ENCODE measurements at places on chromosomes 16 and 17. TPM values are rescaled to one million over a fixed set of nuclear protein-coding genes. Genes with fewer than 3 reads are reported as not detected.

Gene OR1F1
- 0.40 TPM for total RNA-seq

Gene EFNB3
- total RNA-seq: 0.88 TPM

DNA sequence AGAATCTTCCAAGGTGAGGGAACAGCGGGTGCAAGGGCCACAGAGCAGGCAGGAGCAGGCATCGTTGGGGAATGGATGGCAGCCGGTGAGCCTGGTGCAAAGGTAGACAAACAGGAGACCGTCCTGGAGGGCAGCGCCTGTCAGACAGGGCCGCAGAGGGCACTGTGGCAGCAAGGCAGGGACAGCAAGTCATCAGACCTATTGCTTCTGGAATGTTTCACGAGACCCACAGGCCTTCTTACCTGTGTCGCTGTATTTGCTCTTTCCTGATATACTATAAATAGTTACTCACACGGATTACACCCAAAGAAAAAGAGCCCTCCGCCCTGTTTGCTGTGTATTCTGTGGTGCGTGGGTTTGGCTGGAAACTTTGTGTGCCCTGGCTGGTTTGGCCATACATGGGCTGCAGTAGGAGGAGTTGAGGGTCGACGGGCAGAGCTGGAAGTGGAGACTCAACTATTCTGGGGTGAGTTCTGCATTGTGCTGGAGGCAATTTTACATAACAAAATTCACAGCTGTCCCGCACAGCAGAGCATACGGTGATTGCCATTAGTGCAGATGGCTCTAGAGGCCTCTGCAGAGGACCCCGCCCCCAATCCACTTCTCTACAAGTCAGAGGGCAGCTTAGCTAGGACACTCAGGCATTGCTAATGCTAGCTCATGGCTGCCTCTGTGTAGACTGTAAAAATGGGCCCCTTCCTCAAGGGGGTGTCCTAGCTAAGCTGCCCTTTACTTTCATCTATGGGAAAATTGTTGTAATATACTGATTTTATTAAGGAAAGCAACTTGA is 18.6 kb upstream of the POLR3E start:
- no peaks in the 10 kb centered on the region for H3K27me3 ChIP-seq
- H3K36me3 ChIP-seq: peaks cover 30% of the 10 kb centered on the region
- H3K4me1 ChIP-seq: no peaks in the 10 kb centered on the region
- DNase-seq: no peak
- no peak overlapping the region for H3K4me3 ChIP-seq

DNA sequence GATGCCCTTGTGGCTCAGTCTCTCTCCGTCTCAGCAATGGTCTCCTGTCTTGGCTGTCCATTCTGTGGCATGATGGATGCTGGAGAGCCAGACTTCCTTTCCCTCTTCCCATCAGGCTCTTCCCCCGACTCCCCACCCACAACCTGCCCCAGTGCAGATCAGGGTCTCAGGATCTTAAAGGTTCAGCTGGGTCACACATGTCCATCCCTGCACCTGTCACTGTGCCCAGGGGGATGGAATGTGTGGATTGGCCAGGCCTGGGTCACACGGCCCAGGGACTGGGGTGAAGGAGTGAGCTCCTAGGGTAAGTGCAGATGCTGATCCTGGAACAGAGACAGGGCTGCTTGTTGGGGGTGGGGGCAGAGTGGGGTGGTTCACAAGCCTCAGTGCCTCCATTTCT is 23.0 kb downstream of the ADGRG5 start:
- H3K36me3 ChIP-seq: no peaks in the 10 kb centered on the region
- H3K27me3 ChIP-seq: peaks cover 81% of the 10 kb centered on the region

Gene KRT12
- total RNA-seq: 2.7 TPM

DNA sequence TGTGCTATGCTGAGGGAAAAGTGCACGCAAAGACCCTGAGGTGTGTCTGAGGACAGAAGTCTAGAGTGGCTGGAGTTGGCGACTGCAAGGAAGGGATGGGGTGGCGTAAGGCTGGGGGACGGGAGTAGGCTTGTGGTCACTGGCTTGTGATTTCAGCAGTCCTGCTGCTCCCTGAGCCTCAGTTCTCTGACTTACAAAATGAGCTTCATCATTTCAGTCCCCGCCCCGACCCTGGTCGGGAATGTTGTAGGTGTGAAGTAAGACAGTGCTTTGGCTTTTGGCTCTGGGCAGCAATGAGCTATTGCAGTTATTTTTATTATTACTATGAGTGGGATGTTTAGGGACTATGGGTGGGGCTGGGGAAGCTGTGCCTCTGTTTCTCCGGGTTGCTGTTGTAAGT is 8.6 kb downstream of the ADGRG1 start:
- H3K27me3 ChIP-seq: no peaks in the 10 kb centered on the region

Gene CTF1
- 1.9 TPM for total RNA-seq
